Renal cortical epithelial cell (primary cell): ENCODE measurements at places on chromosomes 3 and 15. TPM values are rescaled to one million over a fixed set of nuclear protein-coding genes. Genes with fewer than 3 reads are reported as not detected.

DNA sequence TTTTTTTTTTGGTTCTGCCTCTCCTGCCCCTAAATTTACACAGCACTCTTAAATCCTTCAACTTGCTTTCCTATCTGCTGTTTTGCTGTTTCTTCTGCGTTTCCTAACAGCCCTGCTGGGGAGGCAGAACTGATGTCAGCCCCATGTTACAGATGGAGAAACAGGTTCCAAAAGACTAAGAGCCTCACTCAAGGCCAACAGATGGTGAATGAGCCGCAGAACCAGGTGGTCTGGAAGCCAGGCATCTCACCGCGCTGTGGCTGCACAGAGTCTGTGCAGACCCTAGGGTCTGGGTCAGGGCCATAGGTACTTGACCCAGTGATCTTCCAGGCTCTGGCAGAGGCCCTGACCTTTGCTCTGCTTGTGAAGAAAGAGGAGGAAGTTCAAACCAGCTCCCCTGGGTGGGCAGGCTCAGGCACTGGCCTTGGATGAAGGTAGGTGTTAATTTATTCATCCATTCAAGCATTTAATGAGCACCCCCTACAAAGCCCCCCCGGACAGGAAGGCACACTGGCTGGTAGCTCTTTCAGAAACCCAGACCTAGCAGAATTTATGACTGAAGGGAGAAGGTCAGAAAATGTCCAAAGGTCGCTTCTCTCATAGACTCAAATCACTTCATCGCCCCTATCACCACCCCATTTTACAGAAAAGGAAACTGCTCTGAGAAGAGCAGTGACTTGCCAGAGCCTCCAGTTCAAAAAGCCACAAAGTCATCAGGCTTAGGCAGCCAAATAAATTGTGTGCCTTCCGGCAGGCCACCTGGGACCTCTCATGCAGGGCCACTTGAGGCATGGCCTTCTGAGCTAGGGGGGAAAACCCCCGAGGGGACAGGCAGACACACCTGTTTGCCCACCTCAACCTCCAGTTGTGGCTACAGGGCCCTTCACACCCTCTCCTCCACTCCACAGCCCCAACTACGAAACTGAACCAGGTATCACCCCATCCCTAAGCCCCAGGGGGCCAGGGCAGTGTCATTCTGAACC lies 2.7 kb downstream of the CHDH start:
- DNase-seq = no peak

- no peak for DNase-seq
Measured at GRCh38 chr3:122946185-122946584, 81.4 kb downstream of the SEMA5B start.

DNA sequence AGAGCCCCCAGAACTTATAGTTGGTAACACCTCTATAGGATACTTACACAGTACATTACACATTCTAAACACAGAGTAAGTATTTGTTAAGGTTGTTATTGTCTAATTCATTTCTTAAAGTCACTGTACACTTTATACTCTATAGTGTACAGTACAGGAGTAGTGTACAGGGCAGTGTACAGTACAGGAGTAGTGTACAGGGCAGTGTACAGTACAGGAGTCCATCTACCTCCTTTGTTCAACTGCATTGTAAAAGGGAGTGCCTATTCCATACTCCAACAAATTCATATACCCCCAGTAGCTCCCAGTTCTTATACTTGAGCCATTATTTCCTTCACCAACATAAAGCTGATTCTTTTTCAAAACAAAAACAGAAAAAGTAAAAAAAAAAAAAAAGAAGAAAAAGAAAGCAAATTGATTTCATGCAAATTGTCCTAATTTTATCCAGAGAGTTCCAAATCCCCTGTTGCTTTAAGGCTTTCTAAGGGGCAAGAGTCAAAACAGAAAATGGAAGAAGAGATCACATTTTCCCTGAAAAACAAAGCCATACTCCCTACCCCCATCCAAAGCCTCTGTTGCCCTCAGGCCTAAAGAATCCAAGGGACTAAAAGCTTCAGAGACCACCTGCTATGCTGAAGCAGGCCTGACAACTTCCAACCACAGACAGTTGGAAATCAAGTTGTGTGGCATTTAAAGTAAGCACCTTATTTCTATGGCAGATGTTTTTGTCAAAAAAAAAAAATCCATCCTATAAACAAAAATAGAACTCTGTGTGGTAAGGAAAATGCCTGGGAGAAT lies 125.6 kb downstream of the PLCH1 start:
- DNase-seq = no peak

DNA sequence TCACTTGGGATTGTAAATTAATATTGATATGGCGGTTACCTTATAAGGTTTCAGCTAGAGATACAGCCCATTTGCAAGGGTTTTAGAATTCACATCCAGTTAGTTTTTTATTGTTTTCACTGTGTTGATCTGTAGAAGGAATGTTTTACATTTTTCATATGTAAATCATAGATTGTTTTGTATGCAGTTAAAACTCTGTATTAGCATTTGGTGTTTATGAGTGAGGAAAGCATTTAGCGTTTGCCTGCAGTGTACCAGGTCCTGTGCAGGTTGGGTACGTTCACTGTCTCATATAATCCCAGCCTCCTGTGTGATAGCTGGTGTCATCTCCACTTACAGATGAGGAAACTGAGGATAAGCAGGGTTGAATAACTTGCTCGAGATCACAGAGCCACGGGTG lies 23.8 kb downstream of the MAP6D1 start:
- DNase-seq = no peak

- DNase-seq = no peak
Measured at GRCh38 chr15:56988219-56988618, 69.8 kb downstream of the TCF12 start.

- DNase-seq = no peak
Measured at GRCh38 chr15:81948222-81948621, 97.6 kb downstream of the MEX3B start.

DNA sequence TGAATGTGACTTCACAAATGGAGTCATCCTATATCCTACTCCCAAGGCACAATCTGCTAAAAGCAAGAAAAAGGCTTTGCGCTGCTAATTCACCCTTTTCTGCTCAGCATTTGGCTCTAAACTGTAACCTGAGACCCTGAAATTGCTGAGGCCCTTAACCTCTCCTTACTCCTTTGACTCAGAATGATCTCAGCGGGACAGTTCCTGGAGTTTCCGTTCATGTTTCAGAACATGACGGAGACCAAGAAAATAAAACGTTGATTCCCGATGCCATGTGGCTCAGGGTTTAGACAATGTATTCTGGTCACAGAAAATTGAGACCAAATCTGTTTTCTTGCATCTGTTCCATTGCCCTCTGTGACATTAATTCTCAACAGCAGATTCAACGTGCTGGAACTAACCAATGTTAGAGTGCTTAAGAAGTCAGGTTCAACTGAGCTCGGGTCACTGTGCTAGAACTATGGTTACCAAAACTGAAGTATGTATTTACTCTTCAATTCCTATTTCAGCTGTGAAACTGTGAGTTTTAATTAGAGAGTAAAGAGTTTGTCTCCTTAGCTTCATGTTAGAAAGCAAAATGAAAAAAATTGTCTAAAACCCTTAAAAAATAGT lies 45.4 kb upstream of the TMC3 start:
- DNase-seq = peak; percentile 9

GRCh38 chr15:64901141-64901540 lies 10.6 kb upstream of the ANKDD1A start:
- no peak for DNase-seq

- DNase-seq = peak; percentile 39
Measured at GRCh38 chr3:170815340-170815739, 54.7 kb downstream of the RPL22L1 start.

DNA sequence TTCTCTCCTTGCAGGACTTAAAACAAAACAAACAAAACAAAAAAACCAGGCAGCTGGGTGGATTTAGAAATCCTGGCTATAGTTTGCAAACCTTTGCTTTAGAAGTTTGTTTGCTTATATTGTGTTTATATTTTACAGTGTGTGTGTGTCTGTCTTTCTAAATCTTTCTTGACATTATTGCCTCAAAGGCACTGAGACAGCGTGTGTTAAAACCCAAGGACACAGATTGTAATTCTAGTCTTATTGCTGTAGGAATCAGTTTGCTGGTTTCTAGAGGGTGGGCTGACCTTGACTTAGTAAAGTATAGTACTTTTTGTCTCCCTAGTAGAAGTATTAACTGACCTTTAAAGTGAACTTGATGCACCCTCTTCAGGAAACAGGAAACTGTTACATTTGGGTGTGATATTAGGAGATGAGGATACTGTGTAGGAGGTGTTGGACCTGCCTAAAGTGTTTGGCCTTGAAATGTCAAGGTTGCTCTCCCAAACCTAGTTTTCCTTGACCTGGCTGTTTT lies 71.0 kb downstream of the TCF12 start:
- no peak for DNase-seq

GRCh38 chr3:121948641-121949040 lies 54.4 kb downstream of the SLC15A2 start:
- DNase-seq = no peak

GRCh38 chr15:33124811-33125210 lies 69.7 kb downstream of the FMN1 start:
- no peak for DNase-seq

DNA sequence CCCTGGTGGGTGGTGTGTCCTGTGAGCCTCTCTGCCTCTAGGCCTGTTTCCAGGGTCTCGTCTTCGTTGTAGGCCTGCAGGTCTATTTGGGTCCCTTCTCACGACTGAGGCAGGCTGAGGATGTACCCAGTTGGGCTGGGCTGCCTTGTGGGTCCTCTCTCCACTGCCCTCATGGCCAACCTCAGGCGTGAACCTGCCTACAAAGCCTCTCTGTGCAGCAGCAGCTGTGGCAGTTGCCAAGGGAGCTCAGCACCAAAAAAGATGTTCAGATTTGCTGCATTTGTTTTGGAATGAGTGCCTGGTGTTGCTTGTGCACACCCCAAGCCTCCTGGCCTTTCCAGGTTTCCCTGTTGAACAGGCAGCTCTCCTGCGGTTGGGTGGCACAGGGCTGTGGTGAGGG lies 13.4 kb downstream of the KLF13 start:
- no peak for DNase-seq

- no peak for DNase-seq
Measured at GRCh38 chr3:134656211-134656800, 5.5 kb upstream of the KY start.

GRCh38 chr3:22175947-22176346 lies 424.9 kb upstream of the ZNF385D start:
- DNase-seq = no peak

- no peak for DNase-seq
Measured at GRCh38 chr3:46979958-46980497, 562 bp downstream of the NBEAL2 start.

DNA sequence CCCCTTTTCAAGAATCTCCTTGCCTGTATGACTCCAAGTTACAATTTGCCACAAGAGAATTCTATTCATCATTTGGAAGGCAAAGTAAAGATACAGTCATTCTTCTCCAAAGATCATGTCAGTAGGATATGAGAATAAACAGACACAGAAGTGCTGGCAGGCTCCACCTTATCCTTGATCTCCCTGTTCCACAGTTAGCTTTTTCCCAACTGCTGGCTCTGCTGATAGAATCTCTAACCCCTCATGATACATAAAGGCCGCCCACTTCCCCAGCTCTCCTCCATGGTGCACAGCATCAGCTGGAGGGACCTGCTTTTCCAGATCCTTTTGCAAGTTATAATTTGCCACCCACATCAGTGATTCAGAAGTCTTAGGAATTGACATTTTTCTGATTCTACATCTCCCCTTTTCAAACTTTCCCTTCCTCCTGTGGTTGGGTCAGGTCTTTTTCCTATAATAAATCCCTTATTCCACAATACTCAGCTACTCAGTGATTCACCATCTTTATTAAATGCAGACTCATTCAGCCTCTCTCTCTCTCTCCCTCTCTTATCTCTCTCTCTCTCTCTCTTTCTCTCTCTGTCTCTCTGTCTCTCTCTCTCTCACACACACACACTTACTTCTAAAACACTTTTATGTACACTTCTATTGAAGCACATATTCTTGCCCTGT lies 465.4 kb downstream of the GBE1 start:
- no peak for DNase-seq

- no peak for DNase-seq
Measured at GRCh38 chr3:60622349-60622748, 628.9 kb downstream of the FHIT start.

DNA sequence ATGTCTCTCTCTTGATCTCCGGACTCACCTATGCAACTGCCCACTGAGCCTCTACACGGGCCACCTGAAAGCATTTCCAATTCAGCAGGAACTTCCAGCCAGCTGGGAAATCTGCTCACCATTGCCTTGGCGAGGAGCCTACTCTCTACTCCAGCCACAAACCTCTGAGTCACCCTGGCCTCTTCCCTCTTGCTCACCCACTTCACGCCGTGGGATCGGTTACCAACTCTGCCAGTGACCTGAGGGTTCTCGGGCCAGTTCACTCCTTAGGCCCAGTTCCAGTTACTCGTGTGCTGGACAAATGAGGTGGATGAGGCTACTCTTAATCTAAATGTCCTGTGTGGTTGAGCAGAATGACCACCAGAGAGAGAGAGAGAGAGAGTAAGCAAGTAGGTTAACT lies 70.1 kb downstream of the CEMIP start:
- peak; percentile 95 for DNase-seq

DNA sequence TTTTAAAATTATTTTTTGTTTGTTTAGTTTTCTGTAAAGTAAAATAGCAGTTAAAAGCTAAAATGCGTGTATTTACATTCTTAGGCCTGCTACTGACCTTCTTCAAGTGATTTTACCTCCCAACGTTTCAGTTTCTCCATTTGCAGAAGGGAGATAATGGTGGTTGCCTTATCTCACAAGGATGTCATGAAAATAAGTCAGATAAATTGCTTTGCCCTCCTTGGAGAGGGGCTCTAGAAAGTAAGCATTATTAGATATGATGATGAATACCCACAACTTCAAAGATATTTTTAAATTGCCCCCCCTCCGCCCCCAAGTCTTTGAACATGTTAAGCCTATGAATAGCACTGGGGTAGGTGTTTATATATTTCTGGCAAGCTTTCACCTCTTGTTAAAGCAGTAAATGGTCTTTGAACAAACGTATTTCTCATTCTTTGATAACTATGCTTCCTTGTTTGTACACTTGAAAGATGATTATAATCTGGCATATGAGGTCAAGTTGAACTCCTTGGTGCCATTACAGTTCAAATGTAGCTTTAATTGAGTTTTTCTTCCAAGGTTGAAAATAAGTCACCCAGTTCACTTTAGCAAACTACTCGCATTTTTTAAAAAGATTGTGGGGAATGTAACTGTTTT lies 6.4 kb downstream of the TERC start:
- DNase-seq = no peak

FEZF2 gene
- total RNA-seq = not detected in 2 replicates

HTR3E gene
- not detected in 2 replicates for total RNA-seq

UQCC5 gene
- 0.69 and 2.4 TPM in 2 replicates for total RNA-seq

GNAI2 gene
- 217 and 300 TPM in 2 replicates for total RNA-seq

PLAAT1 gene
- 0.20 and 0.69 TPM in 2 replicates for total RNA-seq

IL5RA gene
- not detected in 2 replicates for total RNA-seq
